ENCODE measurements at places on chromosomes 16 and 17. TPM values are rescaled to one million over a fixed set of nuclear protein-coding genes. Genes with fewer than 3 reads are reported as not detected.

The SDR42E2 gene
- 0.22 TPM for total RNA-seq

The ACE gene
- total RNA-seq = 4.1 TPM

The PRR35 gene
- not detected for total RNA-seq

The RAB11FIP4 gene
- total RNA-seq = 35.5 TPM

The ANKS4B gene
- total RNA-seq = not detected

- no peak for DNase-seq
- H3K27me3 ChIP-seq = peaks cover 18% of the 10 kb centered on the region
- no peak overlapping the region for H3K4me3 ChIP-seq
- H3K27ac ChIP-seq = no peak overlapping the region
These were observed 148.1 kb upstream of the CCL2 start for GRCh38 chr17:34107019-34107418.

GRCh38 chr16:70653406-70653805, 7.0 kb downstream of the IL34 start:
- no peak for DNase-seq
- H3K36me3 ChIP-seq = no peaks in the 10 kb centered on the region
- H3K27ac ChIP-seq = no peak overlapping the region
- H3K4me1 ChIP-seq = peaks cover 7% of the 10 kb centered on the region
- no peaks in the 10 kb centered on the region for H3K27me3 ChIP-seq
- H3K4me3 ChIP-seq = no peak overlapping the region

DNA sequence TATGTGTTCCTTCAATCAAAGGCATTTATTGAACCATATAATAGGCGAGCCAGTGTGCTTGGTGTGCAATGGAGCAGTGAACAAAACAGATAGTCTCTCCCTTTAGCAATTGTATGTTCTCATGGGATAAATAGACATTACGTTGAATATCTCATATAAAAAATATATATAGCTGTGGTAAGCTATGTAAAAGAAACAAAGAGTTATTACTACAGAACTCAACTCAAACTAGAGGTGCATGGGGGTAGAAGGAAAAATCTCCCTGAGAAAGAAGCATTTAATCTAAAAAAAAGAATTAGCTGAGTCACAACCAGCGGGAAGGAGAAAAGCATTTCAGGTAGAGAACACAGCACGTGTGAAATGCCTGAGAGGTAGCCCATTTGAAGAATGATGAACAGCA, 919.3 kb downstream of the CDH11 start:
- no peaks in the 10 kb centered on the region for H3K27me3 ChIP-seq
- H3K27ac ChIP-seq = no peak overlapping the region
- no peaks in the 10 kb centered on the region for H3K36me3 ChIP-seq
- no peak for DNase-seq
- H3K4me3 ChIP-seq = no peak overlapping the region
